ENCODE measurements at places on chromosomes 12 and 14.

DNA sequence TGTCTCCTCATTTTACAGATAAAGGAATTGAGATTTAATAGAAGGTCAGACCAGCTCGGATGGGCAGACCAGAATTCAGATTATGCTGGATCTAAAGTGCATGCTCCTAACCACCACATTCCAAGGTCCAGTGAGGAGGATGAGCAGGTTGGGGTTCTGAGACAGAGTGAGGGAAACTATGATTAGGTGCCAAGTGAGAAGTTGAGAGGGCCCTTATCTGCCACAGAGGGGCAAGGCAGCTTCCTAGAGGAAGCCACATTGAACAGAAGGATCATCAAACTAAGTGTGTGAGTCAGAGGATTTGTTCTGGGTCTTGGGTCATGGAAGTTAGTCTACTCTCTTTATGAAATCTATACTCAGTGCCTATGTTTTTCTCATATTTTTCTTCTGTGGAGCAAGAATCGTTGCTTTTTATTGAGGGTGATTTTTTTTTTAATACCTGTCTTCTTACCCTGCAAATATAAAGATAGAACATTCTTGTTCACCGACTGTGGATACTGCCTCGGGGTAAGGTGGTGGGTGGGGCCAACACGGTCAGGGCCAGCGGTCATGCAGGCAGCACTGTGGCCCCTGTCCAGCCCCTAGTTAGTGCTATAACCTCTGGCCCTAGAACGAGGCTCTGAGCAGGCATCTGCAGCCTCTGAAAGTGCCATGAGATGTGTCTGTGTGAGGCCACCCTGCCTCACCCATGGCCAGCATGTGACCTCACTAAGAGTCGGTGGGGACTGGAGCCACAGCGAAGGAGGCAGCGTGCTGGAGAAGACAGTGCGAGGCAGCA, 55.6 kb upstream of the PTHLH start:
- no peak for DNase-seq

- no peak for DNase-seq
Measured at GRCh38 chr14:50109342-50109741, 7.0 kb downstream of the VCPKMT start.

DNA sequence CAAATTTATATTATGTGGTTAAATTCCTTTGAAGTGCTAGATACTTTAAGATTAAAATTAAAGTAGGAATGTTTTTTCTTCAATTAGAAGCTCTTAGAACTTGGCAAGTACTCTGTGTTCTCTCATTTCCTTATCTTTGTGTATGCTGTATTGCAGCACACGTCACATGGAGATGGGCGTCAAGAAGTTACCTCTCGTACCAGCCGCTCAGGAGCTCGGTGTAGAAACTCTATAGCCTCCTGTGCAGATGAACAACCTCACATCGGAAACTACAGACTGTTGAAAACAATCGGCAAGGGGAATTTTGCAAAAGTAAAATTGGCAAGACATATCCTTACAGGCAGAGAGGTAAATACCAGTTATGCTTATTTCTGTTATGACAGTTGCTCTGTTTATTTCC, 19.7 kb downstream of the MARK3 start:
- DNase-seq: no peak

- DNase-seq: no peak
Measured at GRCh38 chr12:12676605-12677004, 19.4 kb downstream of the GPR19 start.

DNA sequence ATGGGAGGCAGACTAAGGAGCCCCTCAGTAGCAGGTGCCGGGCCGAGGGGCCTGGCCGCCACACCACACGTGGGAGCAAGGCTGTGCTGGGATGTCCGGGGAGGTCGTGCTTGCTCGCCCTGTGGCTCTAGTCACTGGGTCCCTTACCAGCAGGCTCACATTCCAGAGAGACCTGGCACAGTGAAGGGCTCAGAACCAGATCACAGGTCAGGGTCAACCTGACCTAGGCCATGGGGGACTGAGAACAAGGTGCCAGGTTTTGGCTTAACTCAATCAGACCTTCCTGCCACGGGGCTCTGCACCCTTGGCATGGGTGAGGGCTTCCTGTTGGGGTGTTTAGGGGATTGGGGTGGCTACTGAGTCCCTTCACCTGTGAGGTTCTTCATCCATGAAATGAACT, 22.3 kb downstream of the DEGS2 start:
- DNase-seq: no peak

DNA sequence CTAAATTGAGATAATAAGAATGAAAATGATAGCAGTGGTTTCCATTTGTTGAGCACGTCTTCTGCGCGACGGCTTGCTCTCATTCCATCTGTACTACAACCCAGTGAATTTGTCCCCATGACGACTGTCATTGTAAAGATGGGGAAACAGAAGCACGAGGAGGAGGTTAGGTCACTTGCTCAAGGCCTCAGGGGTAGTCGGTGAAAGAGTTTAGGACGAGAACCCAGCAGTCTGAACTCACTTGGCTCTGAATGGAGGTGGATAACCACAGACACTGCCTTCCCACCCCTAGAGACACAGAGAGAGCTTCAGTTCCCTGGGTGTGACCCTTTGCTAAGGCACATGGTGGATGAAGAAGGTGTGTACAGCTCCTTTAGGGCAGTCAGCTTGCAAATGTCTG, 30.9 kb upstream of the PLEKHG3 start:
- no peak for DNase-seq

GRCh38 chr14:45526715-45527549, 273.9 kb upstream of the MIS18BP1 start:
- DNase-seq: no peak

DNA sequence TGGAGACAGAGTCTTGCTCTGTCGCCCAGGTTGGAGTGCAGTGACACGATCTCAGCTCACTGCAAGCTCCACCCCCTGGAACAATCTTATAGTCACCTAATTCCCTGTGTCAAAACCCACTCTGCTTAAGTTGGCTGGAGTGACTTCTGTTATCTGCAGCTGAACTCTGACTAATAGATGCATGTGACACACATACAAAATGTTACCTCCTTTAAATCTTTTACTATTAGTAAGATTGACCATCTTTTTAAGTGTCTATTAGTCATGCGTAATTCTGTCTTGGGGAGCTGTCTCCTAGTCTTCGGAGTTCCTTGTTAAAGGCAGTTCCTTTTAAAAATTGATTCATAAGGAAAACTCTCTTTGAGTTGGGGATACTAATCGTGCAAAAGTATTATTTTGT, 7.4 kb downstream of the IFI27L1 start:
- no peak for DNase-seq

DNA sequence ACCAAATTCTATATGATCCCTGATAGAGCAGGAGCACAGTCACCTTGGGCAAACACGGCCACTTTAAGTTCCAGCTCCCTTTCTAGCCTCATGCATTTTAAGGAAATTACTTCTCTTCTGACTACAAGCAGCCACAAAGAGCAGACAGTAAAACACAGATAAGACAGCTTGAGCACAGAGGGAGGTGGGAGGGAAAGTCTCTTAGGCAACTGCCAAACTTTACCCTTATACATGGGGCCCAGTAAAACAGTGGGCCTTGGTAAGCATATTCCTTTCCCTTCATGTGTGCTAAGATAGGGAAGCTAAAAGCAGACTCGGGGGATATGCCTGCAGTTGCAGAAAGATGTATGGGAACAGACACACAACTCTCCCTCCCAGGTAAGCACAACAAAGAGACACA, 235.9 kb downstream of the CPNE8 start:
- DNase-seq: no peak

DNA sequence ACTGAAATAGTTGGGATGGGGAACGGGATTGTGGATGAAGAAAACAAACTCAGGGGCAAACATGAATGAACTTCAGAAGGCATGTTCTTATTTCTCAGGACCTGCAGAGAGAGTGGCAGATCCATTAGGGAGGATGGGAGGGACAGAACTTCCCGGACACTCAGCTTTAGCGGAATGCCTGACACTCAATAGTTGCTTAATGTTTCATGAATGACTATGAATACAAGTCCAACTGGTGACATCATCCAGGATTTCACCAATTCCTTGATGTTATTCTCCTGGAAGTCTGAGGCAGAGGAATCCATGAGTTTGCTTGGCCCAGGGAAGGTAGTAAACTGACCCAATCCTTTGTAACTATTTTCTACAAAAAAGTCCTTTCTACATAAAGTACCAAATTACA, 37.8 kb upstream of the LRRC10 start:
- no peak for DNase-seq

DNA sequence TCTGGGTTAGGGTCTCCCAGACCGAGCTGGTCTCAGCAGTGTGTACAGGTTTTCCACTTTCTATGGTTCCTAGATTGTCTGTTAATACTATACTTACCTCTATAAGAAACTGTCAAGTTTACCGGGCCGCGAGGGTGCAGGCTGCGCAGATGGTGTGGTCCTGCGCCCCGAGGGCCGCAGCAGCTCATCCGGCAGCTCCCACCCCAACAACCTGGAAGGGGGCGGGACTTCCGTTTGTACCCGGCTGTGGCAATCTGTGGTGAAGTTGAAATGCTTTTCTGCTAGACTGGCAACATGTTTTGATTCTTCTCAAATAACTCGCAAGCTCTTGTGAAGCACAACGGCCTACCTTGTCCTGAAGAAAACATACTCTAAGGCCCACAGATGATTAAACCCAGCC, at the start of gene CLEC9A:
Gene CLEC9A (plus strand): TSS at position 237 of the 400 bp plus-strand sequence. CDS start 22,006 bp downstream, outside the sequence.
- no peak for DNase-seq

- no peak for DNase-seq
Measured at GRCh38 chr14:38982837-38983236, 120.2 kb downstream of the SEC23A start.

DNA sequence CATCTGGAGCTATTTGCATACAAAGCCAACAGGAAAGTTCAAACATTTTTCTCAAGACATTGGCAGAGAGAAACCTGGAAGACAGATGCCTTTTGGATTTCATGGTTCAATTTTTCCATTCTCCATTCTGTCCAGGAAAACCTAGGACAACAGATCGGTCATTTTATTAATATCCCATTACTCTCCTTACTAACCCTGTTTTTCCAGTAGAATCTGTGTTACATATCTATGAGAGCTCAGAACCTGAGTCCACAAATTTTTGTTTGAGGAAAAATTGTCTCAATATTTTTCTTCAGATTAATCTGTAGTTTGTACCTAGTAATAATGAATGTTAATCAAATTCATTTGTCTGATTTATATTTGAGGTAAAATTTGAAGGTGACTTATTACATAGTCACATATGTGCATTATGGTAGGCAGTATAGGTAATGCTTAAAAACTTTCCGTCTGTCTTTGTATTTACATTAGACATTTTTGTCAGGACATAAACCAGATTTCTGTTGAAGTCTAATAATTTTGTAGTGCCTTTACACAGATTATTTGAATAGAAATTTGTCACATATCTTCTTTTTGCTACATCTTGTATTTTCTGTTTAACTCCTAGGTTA, 75.3 kb downstream of the CCDC91 start:
- DNase-seq: no peak

DNA sequence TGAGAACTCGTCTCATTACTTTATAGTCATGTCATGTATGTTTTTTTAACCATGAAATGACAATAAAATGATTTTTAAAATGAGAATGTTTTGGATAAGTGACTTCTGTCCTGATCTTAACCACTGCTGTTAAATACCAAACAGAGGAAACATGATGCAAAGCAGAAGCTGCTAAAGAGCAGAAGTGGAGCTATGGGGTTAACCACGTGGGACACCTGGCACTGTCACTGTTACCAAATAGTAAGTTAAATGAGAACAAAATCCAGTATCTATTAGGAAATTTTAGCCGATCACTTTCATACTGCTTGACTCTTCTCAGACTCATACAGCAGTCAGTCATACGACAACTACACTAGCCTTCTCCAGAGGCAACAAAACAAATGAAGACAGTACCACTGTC, 82.4 kb downstream of the SCAF11 start:
- DNase-seq: no peak

- no peak for DNase-seq
Measured at GRCh38 chr12:105409801-105410471, 79.4 kb downstream of the C12orf75 start.

DNA sequence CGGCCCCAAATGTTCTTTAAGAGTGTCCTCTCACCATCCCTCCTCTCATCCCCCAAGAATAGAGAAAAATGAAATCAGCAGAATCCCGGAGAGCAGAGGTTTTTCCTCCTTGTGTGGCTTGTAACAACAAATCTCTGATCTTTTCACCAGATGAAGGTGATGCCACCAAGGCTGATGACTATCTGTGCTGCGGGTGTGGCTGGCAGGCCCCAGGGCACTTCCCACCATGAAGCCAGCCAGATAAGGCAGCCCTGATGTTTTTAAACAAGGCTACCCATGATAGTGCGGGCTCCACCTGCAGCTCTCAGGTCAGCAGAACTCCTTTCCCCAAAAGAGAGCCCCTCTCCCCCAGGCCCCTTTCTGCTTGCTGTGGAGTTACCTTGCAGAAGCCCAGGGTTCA, 58.0 kb upstream of the PARP11 start:
- no peak for DNase-seq

- DNase-seq: no peak
Measured at GRCh38 chr14:92277031-92277430, 45.9 kb upstream of the SLC24A4 start.

GRCh38 chr12:59646636-59647035, 50.8 kb downstream of the SLC16A7 start:
- no peak for DNase-seq

DNA sequence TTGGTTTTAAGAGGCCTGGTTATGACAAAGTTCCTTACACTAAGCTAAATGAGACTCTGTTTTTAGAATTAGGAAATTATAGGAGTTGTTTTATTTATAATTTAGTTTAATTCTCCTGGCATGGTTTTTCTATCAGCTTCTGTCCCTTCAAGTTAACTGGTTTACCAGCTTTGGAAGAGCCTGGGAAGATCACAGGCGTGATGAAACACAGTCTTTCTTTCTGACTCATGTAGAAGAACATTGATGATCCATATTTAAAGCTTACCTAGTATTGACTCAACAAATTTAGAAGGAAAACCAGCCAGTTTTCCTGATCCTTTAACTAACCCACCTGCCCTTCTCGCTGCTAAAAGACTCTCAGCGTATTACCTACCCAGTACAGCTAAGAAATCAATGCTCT, 155.2 kb downstream of the TGFB3 start:
- DNase-seq: no peak

DNA sequence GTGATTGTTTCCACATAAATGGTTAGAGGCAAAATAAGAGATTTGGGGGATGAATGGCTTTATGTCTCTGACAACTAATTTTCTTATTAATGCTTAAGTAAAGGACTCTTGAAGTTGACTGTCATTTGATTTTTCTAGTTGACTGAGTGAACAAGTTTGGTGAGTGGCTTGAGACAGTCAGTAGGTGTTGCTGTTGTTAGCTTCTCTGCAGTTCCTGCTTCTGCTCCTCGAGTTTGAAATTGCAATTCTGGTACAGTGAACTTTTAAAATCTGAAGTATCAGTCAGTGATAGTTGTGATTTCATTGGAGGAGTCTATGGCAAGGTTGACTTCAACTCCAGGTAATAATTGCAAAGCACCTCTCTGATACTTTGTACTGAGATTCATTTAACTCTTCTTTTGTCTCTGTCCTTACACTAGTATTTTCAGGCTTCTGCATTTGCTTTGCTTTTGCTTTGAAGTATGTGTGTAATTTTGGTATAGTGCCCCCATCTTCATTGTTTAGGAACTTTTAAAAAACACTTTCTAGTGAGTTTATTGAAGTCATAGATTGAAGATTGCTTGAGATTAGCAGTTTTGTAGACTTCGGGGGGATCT, 415.5 kb downstream of the PCNX1 start:
- DNase-seq: no peak

- no peak for DNase-seq
Measured at GRCh38 chr12:93766796-93767523, 89.8 kb downstream of the CRADD start.
